Fibroblast of lung (primary cell): ENCODE measurements at places on chromosomes 7 and 10. TPM values are rescaled to one million over a fixed set of nuclear protein-coding genes. Genes with fewer than 3 reads are reported as not detected.

Gene MNX1
- not detected in 2 replicates for total RNA-seq

DNA sequence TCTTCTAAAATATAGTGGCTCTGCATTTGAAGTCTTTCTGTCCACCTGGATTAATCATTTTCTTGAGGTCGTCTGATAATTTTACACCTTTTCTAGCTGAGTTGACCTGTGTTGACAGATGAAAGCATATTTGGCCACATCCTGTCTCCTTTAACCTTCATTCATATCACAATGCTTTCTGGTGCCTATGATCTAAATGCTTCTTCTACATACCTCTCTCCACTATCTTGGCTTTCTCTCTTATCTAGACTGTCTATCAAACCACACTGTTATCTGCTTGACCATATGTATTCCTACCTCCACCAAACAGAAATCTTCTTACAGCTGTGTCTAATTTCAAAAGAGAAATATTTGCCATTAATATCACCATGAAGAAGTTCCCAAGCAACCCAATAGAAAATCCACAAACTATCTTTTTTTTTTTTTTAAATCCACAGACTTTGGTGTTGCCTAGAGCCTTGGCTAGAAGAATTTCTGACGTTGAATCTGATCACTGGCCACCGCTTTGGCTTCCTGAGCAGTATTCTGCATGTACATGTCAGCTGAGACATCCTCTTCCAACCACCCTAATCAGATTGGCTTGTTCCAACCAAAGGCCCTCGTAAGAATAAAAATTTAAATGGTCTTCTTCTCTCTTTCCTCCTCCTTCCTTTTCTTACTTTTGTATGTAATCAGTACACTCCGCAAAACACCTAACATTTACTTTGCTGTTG, 66.3 kb upstream of the SP4 start:
- no peak overlapping the region for H3K4me3 ChIP-seq
- no peaks in the 10 kb centered on the region for H3K36me3 ChIP-seq
- H3K27me3 ChIP-seq: no peaks in the 10 kb centered on the region
- DNase-seq: no peak
- H3K27ac ChIP-seq: no peak overlapping the region

DNA sequence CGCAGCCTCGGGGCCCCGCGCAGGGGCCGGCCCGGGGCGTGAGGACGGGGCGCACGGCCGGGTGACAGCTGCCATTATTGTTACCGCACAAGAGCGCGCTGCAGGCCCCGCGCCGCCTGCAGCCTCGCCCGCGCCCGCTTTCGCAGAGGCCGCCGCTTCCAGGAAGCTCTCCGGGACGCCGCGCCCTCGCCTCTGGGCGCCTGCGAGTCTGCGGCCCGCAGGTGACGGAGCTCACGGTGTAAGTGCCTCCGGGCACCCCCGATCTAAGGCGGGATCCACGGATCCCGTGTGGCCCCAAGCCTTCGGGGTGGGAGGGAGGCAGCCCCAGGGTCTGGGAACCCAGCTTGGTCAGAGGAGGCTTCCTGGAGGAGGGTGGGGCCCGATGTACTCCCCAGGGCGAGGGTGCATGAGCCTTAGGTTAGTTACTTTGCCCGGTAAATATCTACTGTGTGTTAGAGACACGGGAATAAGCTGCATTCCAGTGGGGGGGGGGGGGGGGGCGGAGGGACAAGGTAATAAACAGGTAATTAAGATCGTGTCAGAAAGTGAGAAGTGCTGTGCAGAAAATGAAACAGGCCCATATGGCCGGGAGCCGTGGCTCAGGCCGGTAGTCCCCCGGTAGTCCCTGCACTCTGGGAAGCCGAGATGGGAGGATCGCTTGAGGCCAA, 638 bp downstream of the IQCE start:
- H3K4me3 ChIP-seq: peak overlapping the region; percentile 84
- DNase-seq: no peak
- no peaks in the 10 kb centered on the region for H3K36me3 ChIP-seq
- H3K4me1 ChIP-seq: peaks cover 4% of the 10 kb centered on the region
- no peaks in the 10 kb centered on the region for H3K27me3 ChIP-seq

DNA sequence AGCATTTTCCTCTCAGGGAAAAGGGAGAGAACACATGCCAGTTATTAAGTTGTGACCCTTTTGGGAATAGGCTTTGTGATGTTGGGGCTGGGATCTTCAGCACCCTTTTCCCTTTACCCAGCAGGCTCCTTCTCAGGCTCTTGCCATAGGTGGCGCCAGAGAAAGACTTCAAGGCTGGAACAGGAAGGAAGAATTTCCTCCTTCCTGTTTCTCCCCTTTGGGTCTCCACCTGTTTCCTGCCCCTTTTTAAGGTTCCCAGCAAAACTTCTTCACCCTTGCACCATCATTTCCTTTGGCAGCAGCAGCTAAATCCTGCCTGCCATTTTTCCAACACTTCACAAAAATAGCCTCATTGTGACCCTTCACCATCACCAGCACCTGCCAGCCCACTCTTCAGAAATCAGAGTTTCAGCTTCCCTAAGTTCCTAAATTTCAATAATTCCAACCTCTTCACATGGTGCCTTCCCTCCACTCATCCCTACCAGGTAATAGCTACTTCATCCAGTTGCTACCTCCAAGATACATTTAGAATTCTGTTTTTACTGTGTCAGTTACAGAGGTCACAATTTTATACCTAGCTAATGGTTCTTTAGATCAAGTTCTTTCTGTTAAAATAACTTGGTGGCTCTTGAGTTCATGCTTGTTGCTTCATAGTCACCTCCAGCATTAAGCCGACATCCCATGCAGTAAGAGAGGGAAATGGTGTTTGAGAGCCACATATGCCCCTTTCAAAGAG, 22.4 kb upstream of the FOXK1 start:
- no peaks in the 10 kb centered on the region for H3K27me3 ChIP-seq
- H3K27ac ChIP-seq: no peak overlapping the region
- H3K36me3 ChIP-seq: no peaks in the 10 kb centered on the region
- DNase-seq: no peak

- H3K27ac ChIP-seq: no peak overlapping the region
- peaks cover 17% of the 10 kb centered on the region for H3K4me1 ChIP-seq
- H3K27me3 ChIP-seq: no peaks in the 10 kb centered on the region
- no peaks in the 10 kb centered on the region for H3K36me3 ChIP-seq
- no peak overlapping the region for H3K4me3 ChIP-seq
- no peak for DNase-seq
These were observed 115.7 kb downstream of the CCDC71L start for GRCh38 chr7:106545275-106545674.

Gene CLEC5A
- total RNA-seq: not detected in 2 replicates

Gene COL26A1
- total RNA-seq: not detected in 2 replicates

GRCh38 chr7:157004521-157005455, 5.7 kb downstream of the MNX1 start:
- peaks cover 73% of the 10 kb centered on the region for H3K27me3 ChIP-seq
- no peak overlapping the region for H3K27ac ChIP-seq
- no peaks in the 10 kb centered on the region for H3K36me3 ChIP-seq
- H3K4me1 ChIP-seq: no peaks in the 10 kb centered on the region

Gene BAIAP2L1
- total RNA-seq: 2.8 and 5.3 TPM in 2 replicates

DNA sequence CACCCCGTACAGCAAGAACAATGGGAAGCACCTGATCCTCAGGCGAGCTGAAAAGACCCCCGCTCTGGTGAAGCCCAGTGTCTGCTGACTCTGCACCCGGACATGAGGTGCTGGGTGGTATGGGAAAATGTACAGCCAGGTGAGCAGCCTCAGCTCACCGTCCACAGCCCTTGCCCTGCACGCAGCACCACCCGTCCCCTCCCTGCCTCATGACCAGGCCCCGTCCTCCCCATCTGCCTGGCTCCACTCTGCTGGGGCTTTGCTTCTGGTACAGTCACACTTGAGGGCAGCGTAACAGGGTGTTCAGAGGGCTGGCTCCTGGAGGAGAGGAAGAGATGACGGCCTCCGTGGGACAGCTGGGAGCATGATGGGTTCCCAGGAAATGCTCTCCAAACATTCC, 49.1 kb downstream of the NCAPG2 start:
- H3K27me3 ChIP-seq: no peaks in the 10 kb centered on the region
- peaks cover 10% of the 10 kb centered on the region for H3K36me3 ChIP-seq
- DNase-seq: no peak
- H3K27ac ChIP-seq: no peak overlapping the region
- H3K4me3 ChIP-seq: no peak overlapping the region
- H3K4me1 ChIP-seq: peaks cover 2% of the 10 kb centered on the region

DNA sequence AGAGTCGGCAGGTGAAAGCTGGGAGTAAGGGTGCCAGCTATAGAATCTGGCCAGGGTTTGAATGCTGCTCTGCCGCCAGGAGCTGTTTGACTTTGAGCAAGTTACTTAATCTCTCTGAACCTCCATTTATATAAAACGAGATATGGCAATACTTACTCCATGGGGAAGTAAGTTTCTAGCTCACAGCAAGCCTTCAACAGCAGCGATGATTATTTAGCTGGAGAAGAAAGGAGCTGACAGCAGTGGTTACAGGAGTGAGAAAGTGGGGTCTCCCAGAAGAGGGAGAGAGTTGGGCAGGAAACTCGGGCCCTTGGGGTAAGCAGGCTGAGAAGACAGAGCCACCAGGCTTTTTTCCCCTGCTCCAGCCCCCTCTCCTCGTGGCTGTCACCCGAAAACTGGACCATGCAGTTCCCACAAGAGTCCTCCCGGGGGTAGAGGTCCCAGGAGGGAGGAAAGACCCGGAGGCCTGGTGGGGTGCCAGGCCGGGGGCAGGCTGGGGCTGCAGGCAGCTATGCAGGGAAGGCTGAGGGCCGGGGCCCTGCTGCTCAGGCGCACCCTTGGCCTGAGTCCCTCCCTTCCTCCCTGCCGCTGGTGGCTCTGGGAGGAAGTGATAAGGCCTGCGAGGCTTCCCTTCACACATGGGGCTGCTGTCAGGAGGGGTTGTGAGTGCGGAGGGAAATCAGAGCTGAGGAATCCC, 3.5 kb downstream of the NOS3 start:
- H3K4me1 ChIP-seq: no peaks in the 10 kb centered on the region
- no peaks in the 10 kb centered on the region for H3K36me3 ChIP-seq
- H3K4me3 ChIP-seq: no peak overlapping the region
- no peaks in the 10 kb centered on the region for H3K27me3 ChIP-seq
- DNase-seq: no peak

GRCh38 chr10:124477614-124478363, 16.2 kb downstream of the LHPP start:
- no peaks in the 10 kb centered on the region for H3K4me1 ChIP-seq
- H3K27ac ChIP-seq: no peak overlapping the region
- DNase-seq: no peak
- H3K36me3 ChIP-seq: no peaks in the 10 kb centered on the region

GRCh38 chr7:105496521-105496920, 25.6 kb downstream of the PUS7 start:
- H3K27me3 ChIP-seq: no peaks in the 10 kb centered on the region
- no peak overlapping the region for H3K27ac ChIP-seq
- no peak overlapping the region for H3K4me3 ChIP-seq
- H3K4me1 ChIP-seq: peaks cover 4% of the 10 kb centered on the region
- DNase-seq: peak; percentile 87
- H3K36me3 ChIP-seq: no peaks in the 10 kb centered on the region

- H3K27ac ChIP-seq: no peak overlapping the region
- no peak overlapping the region for H3K4me3 ChIP-seq
- no peaks in the 10 kb centered on the region for H3K27me3 ChIP-seq
- no peak for DNase-seq
These were observed 47.2 kb downstream of the GOLGA7B start for GRCh38 chr10:97896756-97897358.

DNA sequence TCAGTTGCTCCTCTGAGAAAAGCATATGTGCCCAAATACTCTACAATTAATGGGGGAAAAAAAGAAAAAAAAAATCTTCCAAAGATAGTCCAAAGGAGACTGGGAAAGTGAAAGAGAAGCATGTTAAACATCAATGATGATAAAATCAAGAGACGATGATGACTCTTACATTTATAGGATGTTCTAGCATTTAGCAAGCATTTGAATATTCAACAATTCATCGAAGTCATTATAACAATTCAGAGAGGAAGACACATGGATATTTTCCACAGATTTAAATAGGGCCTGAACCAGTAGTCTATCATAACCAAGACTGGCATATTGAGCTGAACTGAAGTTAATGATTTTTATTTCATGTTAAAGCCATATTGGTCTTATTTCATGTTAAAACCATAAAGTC, 528.4 kb downstream of the INHBA start:
- no peaks in the 10 kb centered on the region for H3K36me3 ChIP-seq
- no peak overlapping the region for H3K4me3 ChIP-seq
- no peak for DNase-seq
- H3K27ac ChIP-seq: no peak overlapping the region

Gene SEMA3E
- total RNA-seq: 1.5 and 2.0 TPM in 2 replicates

- no peaks in the 10 kb centered on the region for H3K4me1 ChIP-seq
- no peaks in the 10 kb centered on the region for H3K36me3 ChIP-seq
- DNase-seq: peak; percentile 87
- no peak overlapping the region for H3K4me3 ChIP-seq
These were observed 51.0 kb downstream of the SKAP2 start for GRCh38 chr7:26813432-26813831.

DNA sequence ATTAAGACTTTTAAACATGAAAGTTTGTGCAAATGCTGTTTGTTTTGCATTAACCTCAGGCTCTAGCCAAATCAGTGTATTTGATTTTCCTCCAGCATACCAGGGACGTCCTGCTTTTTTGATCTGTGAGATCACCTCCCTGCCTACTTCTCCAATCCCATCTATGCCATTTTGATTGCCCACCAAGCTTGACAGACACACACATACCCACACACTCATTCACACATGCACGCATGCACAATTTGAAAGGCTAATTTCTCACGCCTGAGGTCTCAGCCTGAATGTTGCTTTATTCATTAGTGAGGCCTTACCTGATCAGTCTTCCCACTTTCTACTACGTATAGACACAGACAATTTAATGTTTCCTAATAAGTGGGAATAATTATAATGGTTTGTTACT, 53.5 kb downstream of the CDK13 start:
- H3K27me3 ChIP-seq: no peaks in the 10 kb centered on the region
- no peak for DNase-seq
- no peak overlapping the region for H3K27ac ChIP-seq
- H3K36me3 ChIP-seq: no peaks in the 10 kb centered on the region
- H3K4me3 ChIP-seq: no peak overlapping the region

Gene ODAD2
- total RNA-seq: 1.3 and 1.5 TPM in 2 replicates

Gene CTAGE6
- total RNA-seq: 0.17 and 0.26 TPM in 2 replicates
